ENCODE measurements at places on chromosomes 6 and 20. TPM values are rescaled to one million over a fixed set of nuclear protein-coding genes. Genes with fewer than 3 reads are reported as not detected.

DNA sequence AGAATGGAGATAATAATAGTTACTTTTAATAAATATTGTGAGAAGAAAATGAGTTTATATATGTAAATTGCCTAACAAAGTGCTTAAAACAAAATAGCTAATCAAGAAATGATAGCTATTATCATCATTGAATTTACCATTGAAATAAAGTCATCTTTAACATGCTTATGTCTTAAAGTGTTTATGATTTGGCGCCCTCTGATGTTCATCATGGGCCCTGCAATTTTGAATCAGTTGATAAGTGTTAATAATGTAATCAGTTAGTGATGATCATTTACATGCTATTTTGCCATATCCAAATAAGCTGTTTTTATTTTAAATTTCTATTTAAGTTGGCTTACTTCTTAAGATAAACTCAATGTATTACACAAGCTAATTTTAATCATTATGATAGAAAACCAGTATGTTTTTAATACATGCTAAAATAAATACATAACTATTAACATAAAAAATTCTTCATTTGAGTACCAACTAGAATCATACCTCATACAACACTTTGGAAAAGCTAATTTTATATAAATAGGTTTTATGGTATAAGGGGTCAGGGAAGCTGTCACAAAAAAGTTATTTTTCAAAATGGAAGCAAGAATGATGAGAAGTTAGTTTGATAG is 39.2 kb upstream of the TPD52L1 start:
- DNase-seq: peak; percentile 62

The SLC32A1 gene
- not detected for total RNA-seq

The CDH4 gene
- 0.98 TPM for total RNA-seq

DNA sequence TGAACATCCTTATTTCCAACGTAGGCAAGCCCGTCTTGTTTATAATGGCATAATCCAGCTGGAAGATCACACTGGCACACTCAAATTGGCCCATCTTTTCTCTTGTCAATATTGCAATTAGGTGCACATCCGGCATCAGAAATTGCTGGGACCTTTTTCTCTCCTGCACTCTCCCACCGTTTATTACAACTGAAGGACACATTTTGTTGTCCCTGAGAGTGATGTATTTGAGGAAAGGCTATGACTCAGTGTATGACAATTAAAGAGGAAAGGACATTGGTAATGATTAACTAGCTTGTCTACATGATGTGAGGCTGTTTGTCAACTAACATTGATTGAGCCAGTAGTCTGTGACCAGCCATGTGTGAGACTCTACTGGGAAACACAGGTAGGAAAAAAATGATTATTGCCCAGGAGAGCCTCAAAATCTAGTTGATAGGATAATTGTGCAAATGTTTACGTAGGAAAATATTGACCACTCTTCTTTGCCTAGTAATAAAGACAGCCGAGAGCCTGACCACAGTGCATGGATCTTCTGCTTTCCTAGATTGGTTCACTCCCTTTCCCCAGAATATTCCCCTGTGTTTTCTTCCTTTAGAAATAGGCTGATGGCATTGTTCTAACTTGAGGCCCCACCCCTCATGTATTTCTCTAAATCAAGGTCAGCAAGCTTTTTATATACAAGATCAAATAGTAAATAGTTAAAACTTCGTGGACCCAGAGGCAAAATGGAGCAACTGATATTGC is 230.0 kb upstream of the BTBD3 start:
- DNase-seq: no peak

- peak; percentile 67 for DNase-seq
Measured at GRCh38 chr6:157840776-157841175, 17.7 kb downstream of the SNX9 start.

DNA sequence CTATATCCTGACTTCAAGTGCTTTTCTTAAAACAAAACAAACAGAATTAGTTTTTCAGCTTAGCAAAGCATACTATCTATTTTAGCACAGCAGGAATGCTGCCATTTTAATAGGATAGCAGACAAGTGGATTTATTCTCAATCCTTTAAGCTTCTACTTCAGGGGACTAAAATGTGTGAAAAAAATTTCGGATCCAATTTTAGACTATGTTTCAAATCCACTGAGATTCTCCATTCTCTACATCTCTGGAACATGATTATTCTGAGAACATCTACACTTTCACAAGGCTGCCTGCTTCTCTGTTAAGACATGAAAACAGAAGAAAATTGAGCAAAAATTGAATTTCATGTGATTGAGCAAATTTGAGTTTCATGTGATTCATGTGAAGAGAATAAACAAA is 1321.3 kb downstream of the HACE1 start:
- no peak for DNase-seq

DNA sequence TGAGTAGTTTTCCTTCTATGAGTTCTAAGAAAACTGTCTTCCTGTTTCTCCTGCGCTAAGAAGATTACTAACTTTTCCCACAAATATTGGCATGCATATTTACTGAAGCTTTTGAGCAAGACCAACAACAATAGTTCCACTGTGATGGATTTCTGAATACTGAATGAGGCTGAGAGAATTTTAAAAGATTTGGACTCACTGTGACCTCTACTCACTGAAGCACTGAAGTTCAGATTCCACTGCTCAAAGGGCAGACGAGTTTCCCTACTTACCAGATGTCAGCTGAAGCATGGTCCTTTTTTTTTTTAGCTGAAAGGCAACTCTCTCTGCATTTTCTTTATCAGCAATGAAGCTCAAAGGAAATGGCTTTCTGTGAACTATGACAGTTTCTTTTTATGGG is 718.5 kb downstream of the RFPL4B start:
- peak; percentile 78 for DNase-seq

The GSTA1 gene
- total RNA-seq: not detected

The GNAS-AS1 gene
- total RNA-seq: not detected
